ENCODE measurements at places on chromosomes 7 and 10.
A peak's percentile ranks its signal among the peaks of the same experiment; 100 is the strongest.

- DNase-seq = no peak
Measured at GRCh38 chr10:71077143-71077581, 135.2 kb upstream of the UNC5B start.

- peak; percentile 77 for DNase-seq
Measured at GRCh38 chr10:87092376-87092860, 2.2 kb downstream of the GLUD1 start.

- DNase-seq = no peak
Measured at GRCh38 chr10:101047268-101047667, 14.5 kb upstream of the KAZALD1 start.

- no peak for DNase-seq
Measured at GRCh38 chr7:97630116-97630515, 101.8 kb upstream of the TAC1 start.

DNA sequence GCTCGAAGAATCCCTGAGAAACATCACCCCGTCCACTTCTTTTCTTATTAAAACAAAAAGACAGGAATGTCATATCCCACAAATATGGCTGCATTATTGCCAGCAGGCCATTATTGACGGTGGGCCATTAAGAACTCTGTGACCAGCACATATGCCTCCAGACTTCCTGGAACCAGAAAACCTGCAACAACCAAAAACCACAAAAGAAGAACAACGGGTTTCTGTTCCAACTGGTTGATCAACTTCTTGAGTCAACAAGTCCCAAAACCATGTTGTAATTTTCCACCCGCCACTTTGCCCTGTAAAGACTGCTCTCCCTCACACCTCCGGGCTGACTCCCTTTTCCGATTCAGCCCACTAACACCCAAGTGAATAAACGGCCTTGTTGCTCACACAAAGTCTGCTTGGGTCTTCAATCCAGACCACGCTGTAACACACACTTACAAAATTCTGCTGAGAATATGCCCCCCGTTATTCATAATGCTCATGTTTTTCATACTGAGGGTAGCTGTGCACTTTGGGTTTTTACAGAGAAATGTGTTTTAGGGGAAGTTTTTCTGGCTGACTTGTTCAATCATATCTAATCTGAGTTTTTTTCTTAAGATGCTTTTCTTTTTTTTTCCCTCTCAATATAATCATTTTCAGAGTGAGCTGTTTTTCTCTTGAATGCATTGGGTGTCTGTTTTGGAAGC lies 20.7 kb downstream of the ZNF107 start:
- DNase-seq = no peak

GRCh38 chr10:4607681-4608080 lies 218.3 kb upstream of the AKR1E2 start:
- no peak for DNase-seq

DNA sequence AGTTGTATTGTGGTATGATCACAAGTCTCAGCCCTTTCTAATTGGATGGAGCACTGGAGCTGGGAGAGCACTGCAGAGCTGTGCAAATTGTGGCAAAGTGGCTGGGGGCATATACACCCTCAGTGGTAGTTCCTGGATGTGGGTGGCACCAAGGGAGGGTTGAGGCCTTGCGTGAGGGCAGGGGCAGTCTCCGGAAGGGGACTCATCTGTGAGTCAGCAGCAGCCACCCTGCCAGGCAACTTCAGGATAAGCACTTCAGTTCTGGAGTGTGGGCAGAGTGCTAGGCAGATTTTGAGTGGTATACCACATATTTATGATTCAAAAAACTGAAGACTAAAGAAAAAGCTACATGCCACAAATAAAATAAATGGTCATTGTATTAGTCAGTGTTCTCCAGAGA lies 210.5 kb downstream of the ETV1 start:
- DNase-seq = peak; percentile 7
